Fibroblast of villous mesenchyme (primary cell): ENCODE measurements at places on chromosomes 12 and 14. TPM values are rescaled to one million over a fixed set of nuclear protein-coding genes. Genes with fewer than 3 reads are reported as not detected.

Gene GLT1D1
- under 0.01 TPM in 1 of 2 replicates, not detected in the other for total RNA-seq

Gene TDRD9
- 0.32 and 0.86 TPM in 2 replicates for total RNA-seq

DNA sequence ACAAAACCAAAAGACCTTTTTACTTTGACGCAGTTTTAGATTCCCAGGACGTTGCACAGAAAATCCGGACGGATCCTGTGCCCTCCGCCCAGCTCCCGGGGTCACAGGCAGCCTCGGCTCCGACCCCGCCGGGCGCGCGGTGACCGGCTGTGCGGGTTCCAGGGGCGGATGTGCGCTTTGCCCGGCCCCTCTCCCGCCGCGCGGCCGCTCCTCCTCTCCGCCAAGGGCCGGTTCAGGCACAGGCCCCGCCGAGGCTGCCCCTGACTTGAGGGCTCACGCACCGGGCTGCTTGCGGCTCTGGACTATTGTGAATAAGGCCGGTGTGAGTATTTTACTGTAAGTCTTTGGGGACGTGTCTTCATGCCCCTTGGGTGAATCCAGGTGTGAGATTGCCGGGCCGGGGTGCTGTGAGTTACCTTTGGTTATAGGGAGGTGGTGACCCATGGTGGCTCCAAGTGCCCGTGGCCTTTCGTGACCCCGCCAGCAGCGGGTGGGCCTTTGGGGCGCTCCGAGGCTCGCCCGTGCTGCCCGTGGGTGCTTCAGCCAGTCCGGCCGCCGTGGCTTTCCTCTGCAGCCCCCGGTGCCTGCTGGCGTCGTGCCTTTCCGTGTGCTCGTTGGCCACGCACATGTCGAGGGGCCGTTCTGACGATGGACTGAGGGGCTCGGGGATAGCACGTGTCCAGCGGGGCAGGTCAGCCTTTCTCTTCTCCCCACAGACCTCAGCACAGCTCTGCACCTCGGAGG, 45.9 kb downstream of the NOC4L start:
- DNase-seq, result no peak

Gene CLEC1B
- under 0.01 TPM in 1 of 2 replicates, not detected in the other for total RNA-seq

Gene CEBPE
- not detected in 2 replicates for total RNA-seq

- DNase-seq, result no peak
Observed at GRCh38 chr12:18612971-18613370, 124.8 kb downstream of the PLCZ1 start.

Gene OTX2
- not detected in 2 replicates for total RNA-seq
